ENCODE measurements at places on chromosomes 5 and 9. TPM values are rescaled to one million over a fixed set of nuclear protein-coding genes. Genes with fewer than 3 reads are reported as not detected.
A peak's percentile ranks its signal among the peaks of the same experiment; 100 is the strongest.

DNA sequence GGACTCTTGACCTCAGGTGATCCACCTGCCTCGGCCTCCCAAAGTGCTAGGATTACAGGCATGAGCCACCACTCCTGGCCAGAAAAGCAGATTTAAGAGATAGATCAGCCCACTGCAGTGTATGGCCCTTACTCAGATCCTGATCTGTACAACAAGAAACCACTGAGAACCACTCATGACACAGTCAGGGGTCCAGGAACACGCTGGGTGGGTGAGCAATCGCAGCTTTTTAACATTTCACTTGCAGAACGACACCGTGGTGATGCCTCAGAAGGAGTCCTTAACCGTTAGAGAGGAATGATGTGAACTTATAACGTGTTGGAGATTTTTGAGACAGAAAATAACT is 45.3 kb upstream of the NSMF start:
- peaks cover 4% of the 10 kb centered on the region for H3K36me3 ChIP-seq
- no peak overlapping the region for H3K27ac ChIP-seq
- no peak overlapping the region for H3K4me3 ChIP-seq
- no peaks in the 10 kb centered on the region for H3K4me1 ChIP-seq

DNA sequence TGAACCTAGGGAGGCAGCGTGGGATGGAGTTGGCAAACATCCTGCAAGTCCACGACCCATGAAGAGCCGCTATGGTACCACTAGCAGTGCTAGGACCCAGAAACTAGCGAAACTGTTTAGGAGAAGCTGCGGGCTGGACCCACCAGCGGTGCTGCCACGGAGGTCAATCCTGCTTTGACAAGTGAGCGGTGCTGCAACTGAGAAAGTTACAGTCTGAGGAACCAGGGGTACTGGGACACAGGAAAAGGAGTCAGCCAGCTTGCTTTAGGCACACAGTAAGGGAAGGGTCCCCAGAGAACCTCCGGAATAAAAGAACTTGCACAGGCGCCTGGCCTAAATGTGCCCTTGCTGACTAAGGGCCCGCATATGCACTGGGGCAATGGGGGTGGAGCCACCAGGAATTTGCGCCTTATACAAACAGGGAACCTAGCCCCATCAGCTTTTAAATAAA is 23.6 kb upstream of the ANXA2R start:
- peaks cover 22% of the 10 kb centered on the region for H3K36me3 ChIP-seq
- no peaks in the 10 kb centered on the region for H3K27me3 ChIP-seq
- peaks cover 24% of the 10 kb centered on the region for H3K4me1 ChIP-seq

DNA sequence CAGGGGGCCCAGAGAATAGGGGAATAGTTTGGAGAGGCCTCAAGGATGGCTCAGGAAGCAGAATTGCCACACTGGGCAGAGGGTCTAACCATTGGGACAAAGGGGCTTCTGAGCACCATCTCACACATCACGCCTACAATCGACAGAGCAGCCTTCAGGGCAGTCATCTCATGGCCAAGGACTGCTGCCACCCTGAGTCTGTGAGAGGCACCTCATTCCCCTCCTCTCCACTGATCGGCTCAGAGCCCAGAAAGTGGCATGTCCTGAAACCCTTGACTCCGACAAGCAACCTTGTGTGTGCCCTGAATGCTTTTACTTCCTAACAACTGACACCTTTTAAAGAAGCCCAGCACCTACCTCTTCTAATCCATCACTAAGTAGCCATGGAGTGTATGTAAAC is 128.9 kb upstream of the PTPN3 start:
- H3K4me3 ChIP-seq, result no peak overlapping the region
- DNase-seq, result no peak
- H3K27ac ChIP-seq, result no peak overlapping the region
- no peaks in the 10 kb centered on the region for H3K36me3 ChIP-seq

DNA sequence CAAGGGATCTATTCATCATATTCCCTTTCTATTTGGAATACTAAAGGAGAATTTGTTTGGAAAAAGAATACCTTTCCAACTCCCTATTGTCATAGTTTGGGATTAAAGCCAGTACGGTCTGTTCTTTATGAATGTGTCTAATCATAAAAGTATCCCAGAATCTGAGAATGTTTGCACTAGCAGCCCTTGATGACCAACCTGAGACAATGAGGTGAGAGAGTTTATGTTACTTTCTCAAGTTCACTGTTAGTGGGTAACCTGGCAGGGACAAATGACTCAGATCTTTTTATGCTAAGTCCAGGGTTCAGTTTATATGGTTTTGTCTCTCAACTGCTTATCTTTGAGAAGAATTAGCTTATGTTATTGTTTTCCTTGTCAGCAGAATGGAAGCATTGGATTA is 25.3 kb upstream of the TLR4 start:
- no peaks in the 10 kb centered on the region for H3K36me3 ChIP-seq
- no peak overlapping the region for H3K4me3 ChIP-seq
- H3K4me1 ChIP-seq, result peaks cover 5% of the 10 kb centered on the region
- H3K27ac ChIP-seq, result no peak overlapping the region
- DNase-seq, result no peak
- H3K27me3 ChIP-seq, result peaks cover 7% of the 10 kb centered on the region

GRCh38 chr5:110752953-110753352 is 14.1 kb downstream of the SLC25A46 start:
- peak overlapping the region; percentile 60 for H3K4me3 ChIP-seq
- H3K27me3 ChIP-seq, result no peaks in the 10 kb centered on the region
- peaks cover 49% of the 10 kb centered on the region for H3K4me1 ChIP-seq
- DNase-seq, result no peak

- H3K36me3 ChIP-seq, result no peaks in the 10 kb centered on the region
- H3K4me1 ChIP-seq, result no peaks in the 10 kb centered on the region
Measured at GRCh38 chr9:107954312-107954711, 464.7 kb upstream of the KLF4 start.

PCDHB2 gene
- total RNA-seq, result 0.11 TPM

DNA sequence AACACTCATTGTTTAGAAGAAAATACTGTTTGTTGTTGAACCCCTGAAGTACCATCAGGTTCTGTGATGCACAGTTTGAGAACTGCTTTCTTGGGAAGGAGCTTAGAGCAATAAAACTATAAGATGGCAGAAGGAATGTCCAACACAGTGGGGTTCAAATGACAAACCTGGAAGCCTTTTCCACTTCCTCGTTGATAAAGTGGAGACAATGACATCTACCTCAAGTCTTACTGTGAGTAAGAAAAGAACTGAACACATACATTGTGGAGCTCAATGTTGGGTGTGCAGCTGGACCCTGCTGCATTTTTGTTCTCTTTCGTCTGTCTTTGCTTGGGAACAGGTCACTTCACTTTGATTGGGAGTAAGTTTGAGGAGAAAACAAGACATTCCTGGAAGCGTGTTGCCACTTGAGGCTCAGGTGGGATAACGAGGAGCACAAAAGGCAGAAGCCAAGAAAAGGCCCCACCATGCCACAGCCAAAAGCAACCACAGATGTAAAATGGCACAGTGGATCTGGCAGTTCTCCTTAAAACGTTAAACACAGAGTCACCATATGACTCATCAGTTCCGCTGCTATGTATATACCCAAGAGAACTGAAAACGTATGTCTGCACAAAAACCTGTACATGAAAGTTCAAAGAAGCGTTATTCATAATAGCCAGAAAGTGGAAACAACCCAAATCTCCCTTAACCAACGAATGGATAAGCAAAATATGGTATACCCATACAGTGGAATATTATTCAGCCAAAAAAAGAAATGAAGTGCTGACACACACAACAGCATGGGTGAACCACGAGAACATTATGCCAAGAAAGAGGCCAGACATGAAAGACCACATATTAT is 42.9 kb upstream of the SUB1 start:
- peaks cover 50% of the 10 kb centered on the region for H3K36me3 ChIP-seq
- H3K4me1 ChIP-seq, result peaks cover 45% of the 10 kb centered on the region
- H3K27me3 ChIP-seq, result no peaks in the 10 kb centered on the region
- H3K27ac ChIP-seq, result peak overlapping the region; percentile 96
- H3K4me3 ChIP-seq, result peak overlapping the region; percentile 54
- peak; percentile 41 for DNase-seq

RNF183 gene
- not detected for total RNA-seq

DNA sequence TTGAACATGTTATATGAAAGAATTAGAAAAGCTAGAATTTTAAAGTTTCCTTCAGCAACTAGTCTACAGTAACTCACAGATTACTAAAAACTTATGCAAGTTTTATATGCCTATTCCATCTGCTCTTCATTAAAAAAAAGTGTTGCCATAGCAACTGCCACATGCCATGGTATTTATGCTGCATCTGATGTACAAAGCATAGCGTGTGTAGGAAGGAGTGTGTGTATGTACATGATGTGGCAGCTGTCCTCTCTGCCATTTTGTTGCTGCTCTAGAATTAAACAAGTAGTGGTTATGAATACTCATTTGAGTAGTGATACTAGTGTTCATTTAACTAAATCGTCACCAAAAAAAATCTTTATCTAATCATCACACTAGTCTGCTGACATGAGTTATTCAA is 593.5 kb downstream of the CETN3 start:
- no peak overlapping the region for H3K27ac ChIP-seq
- H3K36me3 ChIP-seq, result no peaks in the 10 kb centered on the region
- no peaks in the 10 kb centered on the region for H3K4me1 ChIP-seq
- no peak overlapping the region for H3K4me3 ChIP-seq

- DNase-seq, result no peak
- H3K4me3 ChIP-seq, result no peak overlapping the region
- H3K27me3 ChIP-seq, result peaks cover under 1% of the 10 kb centered on the region
- no peak overlapping the region for H3K27ac ChIP-seq
- H3K4me1 ChIP-seq, result peaks cover 42% of the 10 kb centered on the region
Measured at GRCh38 chr5:56319526-56320181, 86.5 kb upstream of the ANKRD55 start.

DNA sequence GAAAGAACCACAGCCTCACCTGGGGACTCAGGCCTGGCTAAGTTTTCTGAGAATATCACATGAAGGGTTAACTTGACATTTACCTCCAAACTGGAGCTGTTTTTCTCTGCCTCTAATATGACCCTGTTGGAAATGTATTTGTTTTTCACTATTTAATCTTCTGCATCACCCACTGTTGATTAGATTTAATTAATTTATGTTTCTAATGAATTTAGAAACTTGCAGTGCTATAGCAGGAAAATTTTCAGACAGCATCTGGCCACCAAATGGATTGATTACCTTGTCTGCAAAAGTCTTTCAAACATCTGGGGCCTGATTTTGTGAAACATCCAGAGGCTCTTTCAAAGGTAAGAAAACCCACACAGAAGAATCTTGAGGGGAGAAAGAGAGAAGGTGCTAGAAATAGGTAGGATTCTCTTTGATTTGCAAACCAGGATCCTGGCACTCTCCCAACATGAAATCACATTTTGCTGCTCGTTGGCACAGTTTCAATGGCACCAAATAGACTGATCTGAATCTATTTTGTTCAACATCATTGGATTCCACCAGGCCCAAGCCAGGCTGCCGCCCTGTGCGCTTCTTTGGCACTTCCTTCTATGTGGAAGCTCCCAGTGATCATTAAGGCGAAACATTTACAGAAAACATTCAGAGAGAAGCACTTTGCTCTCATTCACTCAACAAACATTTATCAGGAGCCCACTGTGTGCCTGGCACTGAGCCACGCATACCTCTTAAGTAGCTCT is 157.3 kb downstream of the PPP2R2B start:
- no peaks in the 10 kb centered on the region for H3K36me3 ChIP-seq
- H3K4me1 ChIP-seq, result peaks cover 2% of the 10 kb centered on the region
- DNase-seq, result no peak
- H3K27me3 ChIP-seq, result peaks cover 5% of the 10 kb centered on the region
- H3K27ac ChIP-seq, result no peak overlapping the region

DNA sequence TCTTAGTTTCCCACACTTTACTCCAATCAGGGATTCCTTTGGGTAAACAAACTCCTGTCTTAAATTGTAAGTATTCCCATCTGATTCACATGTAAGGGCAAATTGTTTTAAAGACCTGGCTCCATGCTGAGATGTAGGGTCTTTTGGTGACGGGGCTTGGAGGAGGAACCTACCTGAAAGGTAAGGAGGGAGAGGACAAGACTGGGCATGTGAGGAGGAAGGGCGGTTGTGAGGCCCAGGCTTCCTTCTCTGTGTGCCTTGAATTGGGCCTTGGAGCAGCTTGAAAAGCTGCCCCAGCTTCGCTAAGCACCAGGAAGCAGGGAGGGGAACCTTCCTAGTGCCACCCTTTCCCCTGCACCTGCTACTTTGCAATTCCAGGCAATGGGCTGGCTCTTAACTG is 86.8 kb downstream of the C9orf152 start:
- H3K27me3 ChIP-seq, result no peaks in the 10 kb centered on the region
- no peak overlapping the region for H3K4me3 ChIP-seq
- no peak overlapping the region for H3K27ac ChIP-seq
- H3K4me1 ChIP-seq, result peaks cover 48% of the 10 kb centered on the region

- no peaks in the 10 kb centered on the region for H3K27me3 ChIP-seq
- no peaks in the 10 kb centered on the region for H3K4me1 ChIP-seq
- no peak overlapping the region for H3K4me3 ChIP-seq
- H3K36me3 ChIP-seq, result no peaks in the 10 kb centered on the region
- no peak overlapping the region for H3K27ac ChIP-seq
Measured at GRCh38 chr9:16782490-16782889, 88.0 kb downstream of the BNC2 start.

MAMDC4 gene
- total RNA-seq, result 19.0 TPM

SVEP1 gene
- not detected for total RNA-seq

DNA sequence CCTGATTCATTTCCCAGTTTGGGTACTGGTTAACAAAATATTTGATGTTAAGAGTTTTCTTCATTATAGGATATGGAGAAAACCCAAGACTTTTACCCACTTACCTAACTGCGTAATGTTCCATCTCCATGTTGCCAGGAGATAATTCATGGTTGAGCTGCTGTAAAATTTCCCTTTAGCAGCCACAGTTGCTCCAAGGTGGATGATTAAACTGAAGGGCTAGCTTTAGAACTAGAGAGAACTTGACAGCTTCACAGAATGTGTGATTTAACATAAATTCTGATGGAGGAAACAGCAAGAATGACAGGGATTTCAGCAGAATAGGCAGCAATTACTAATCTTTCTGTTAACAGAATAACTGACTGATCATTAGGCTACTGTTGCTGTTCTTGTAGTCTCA is 236.1 kb downstream of the MEF2C start:
- H3K4me3 ChIP-seq, result no peak overlapping the region
- H3K27me3 ChIP-seq, result peaks cover 19% of the 10 kb centered on the region
- no peak for DNase-seq
- H3K36me3 ChIP-seq, result no peaks in the 10 kb centered on the region

DNA sequence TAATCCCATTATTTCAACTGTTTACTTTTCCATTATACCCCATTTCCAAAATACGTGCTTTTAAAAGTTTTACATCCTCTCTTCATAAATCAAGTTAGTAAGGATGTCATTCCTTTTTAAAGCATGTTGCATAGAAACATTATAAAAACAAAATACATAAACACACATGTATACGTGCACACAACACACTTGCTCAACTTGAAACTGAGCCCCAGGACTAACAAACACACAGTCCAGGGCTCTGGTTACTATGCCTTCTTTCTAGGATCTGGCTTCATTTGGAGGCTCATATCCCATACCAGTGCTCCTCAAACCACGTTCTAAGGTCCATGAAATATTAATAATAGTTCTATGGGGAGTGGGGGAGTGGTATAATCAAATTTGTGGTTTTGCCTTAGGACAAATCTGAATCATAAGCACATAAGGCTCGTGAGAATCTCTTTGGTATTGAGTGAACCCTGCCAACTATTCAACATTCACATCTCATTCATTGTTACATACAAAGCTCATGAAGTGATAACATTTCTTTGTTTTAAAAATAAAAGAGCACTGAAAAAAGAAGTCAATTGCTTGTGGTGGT is 55.2 kb downstream of the NFIB start:
- no peak overlapping the region for H3K27ac ChIP-seq
- no peaks in the 10 kb centered on the region for H3K4me1 ChIP-seq
- H3K36me3 ChIP-seq, result no peaks in the 10 kb centered on the region
- DNase-seq, result no peak

- H3K36me3 ChIP-seq, result no peaks in the 10 kb centered on the region
- H3K4me1 ChIP-seq, result peaks cover 24% of the 10 kb centered on the region
- H3K27ac ChIP-seq, result no peak overlapping the region
- DNase-seq, result no peak
- H3K27me3 ChIP-seq, result peaks cover 3% of the 10 kb centered on the region
Measured at GRCh38 chr9:5305741-5306140, 1.2 kb upstream of the RLN2 start.

SLC6A3 gene
- total RNA-seq, result not detected

ANKRD18B gene
- total RNA-seq, result 2.6 TPM
